ENCODE measurements at places on chromosomes 3 and 15.

DNA sequence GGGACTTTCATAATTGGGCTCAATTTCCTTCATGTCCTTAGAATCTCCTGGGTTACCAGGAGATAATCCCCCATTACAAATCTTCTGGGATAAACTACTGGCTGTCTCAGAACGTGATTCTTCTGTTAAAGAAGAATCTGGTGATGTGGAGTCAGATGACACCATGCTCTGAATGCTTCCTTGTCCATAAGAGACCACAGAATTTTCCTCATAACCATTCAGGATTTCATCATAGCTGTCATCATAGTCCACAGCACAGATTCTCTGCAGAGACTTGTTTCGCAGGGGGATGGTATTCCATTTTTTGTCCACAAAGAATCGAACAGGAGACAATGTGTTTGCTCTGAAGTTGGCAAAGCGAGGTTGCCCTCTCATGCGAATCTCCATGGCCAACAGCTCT lies 109.8 kb upstream of the TSPAN3 start:
- peaks cover 5% of the 10 kb centered on the region for H3K4me1 ChIP-seq
- DNase-seq, result no peak
- no peaks in the 10 kb centered on the region for H3K36me3 ChIP-seq
- no peak overlapping the region for H3K27ac ChIP-seq
- H3K27me3 ChIP-seq, result no peaks in the 10 kb centered on the region
- H3K4me3 ChIP-seq, result no peak overlapping the region

GRCh38 chr3:95522449-95522848 lies 1291.9 kb upstream of the EPHA6 start:
- no peaks in the 10 kb centered on the region for H3K27me3 ChIP-seq
- H3K4me3 ChIP-seq, result no peak overlapping the region
- no peaks in the 10 kb centered on the region for H3K36me3 ChIP-seq
- DNase-seq, result no peak
- H3K27ac ChIP-seq, result no peak overlapping the region

DNA sequence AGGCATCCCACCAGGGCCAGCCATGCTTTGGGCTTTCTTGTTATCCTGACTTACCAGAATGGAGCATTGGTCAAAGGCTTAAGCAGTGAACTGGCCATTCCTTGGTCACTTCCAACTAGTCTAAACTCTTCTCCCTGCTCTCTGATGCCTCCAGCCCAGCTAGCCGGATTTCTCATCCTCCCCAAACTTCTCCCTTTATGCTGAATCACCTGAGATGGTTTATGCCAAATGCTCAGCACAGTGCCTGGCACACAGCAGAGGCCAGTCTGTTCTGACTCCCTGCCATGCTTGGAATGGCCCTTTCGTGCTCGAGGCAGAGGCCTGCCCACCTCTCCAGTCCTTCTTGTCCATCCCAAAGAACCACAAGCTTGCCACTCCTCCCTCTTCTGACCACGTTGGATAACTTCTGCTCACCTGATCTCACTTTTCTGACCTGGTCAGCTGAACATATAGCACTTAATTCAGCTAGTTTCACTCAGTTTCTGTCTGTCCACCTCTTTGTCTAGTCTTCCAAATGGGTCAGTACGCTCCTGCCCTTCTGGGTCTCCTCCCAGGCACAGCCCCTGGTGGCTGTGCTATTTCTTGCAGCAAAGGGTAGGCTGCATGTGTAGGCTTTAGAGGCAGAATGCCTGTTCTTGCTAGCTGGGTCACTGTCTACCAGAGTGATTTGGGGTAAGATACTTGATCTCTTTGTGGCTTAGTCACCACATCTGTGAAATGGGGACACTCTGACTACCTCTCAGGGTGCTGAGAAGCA lies 2.2 kb upstream of the RBP1 start:
- H3K27ac ChIP-seq, result no peak overlapping the region
- H3K27me3 ChIP-seq, result no peaks in the 10 kb centered on the region
- H3K4me3 ChIP-seq, result no peak overlapping the region
- DNase-seq, result no peak
- H3K4me1 ChIP-seq, result no peaks in the 10 kb centered on the region
- H3K36me3 ChIP-seq, result no peaks in the 10 kb centered on the region

DNA sequence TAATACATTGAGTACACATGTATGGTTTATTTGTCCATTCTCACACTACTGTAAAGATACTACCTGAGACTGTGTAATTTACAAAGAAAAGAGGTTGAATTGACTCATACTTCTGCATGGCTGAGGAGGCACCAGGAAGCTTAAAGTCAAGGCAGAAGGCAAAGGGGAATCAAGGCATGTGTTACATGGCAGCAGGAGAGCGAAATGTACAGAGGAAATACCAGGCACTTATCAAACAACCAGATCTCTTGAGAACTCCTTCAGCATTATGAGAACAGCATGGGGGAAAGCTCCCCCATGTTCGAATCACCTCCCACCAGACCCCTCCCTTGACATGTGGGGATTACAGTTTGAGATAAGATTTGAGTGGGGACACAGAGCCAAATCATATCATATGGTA lies 666.3 kb downstream of the ZBBX start:
- H3K27me3 ChIP-seq, result no peaks in the 10 kb centered on the region
- H3K36me3 ChIP-seq, result no peaks in the 10 kb centered on the region
- H3K27ac ChIP-seq, result no peak overlapping the region
- H3K4me1 ChIP-seq, result no peaks in the 10 kb centered on the region
- H3K4me3 ChIP-seq, result no peak overlapping the region

DNA sequence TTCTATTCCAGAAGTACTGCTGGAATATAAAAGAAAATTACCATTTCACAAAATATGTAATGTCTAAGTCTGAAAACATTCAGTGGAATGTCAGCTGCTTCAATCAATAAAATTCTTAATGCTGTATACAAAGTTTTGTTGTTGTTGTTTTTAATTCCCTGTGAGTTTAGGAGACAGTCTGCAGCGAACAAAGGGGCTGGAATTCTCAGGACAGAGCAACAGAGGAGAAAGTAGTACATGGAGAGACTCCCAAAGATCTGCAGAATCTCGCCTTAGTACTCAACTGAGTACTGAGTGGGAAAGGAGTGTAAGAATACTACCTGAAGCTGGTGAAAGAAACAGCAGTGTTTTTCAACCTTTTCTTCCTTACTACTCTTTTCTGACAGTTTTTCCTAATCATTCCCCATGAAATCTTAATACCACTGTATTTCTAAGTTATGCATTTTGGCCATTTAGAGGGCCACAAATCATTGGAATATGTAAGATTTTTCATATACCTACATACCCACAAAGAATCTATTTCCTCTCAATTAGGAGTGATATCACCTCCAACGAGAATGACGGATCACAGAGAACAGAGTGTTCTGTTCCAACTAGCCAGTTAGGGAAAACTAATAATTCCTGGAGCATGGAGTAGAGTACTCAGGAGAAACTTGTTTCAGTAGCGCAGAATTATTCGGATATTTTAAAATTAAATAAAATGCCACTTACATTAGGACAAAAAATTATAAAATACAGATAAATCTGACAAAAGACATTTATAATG lies 16.0 kb downstream of the ANKRD28 start:
- DNase-seq, result no peak
- H3K36me3 ChIP-seq, result no peaks in the 10 kb centered on the region
- no peak overlapping the region for H3K4me3 ChIP-seq
- no peak overlapping the region for H3K27ac ChIP-seq
- H3K27me3 ChIP-seq, result no peaks in the 10 kb centered on the region

DNA sequence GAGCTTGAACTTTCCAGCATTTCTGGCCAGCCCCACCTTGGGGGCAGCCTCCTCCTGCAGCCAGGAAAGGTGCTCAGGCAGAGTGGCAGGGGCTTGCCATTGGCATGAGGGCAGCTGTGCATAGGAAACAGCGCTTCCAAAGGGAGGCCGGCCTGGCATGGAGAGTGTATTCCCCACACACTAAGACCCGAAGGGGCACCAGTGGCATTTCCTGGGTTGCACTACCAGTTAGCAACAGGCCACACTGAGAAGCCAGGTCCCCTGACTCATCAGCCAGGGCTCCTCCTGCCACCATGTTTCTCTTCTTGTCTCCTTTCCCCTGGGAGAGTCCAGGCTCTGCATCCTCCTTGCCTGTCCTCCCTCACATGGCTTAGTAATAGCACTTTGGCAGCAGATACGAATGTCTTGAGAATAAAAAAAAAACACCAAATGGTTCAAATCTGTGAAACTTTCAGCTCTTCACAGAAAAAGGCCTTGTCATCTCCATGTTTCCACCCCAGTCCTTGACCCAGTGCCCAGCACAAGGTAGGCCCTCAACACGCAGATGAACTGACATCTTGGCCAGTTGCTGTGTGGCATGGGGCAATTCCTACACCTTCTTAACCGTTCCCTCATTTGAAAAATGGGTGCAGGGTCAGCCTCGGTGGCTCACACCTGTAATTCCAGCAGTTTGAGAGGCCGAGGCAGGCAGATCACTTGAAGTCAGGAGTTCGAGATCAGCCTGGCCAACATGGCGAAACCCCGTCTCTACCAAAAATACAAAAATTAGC lies 180.4 kb downstream of the SMAD6 start:
- no peaks in the 10 kb centered on the region for H3K36me3 ChIP-seq
- H3K27me3 ChIP-seq, result no peaks in the 10 kb centered on the region
- no peak overlapping the region for H3K4me3 ChIP-seq
- H3K27ac ChIP-seq, result no peak overlapping the region
- DNase-seq, result no peak

GRCh38 chr3:184299488-184300377 lies 692 bp downstream of the PSMD2 start:
- no peaks in the 10 kb centered on the region for H3K27me3 ChIP-seq
- peak overlapping the region; percentile 61 for H3K27ac ChIP-seq
- peak overlapping the region; percentile 64 for H3K4me3 ChIP-seq
- H3K4me1 ChIP-seq, result peaks cover 6% of the 10 kb centered on the region
- H3K36me3 ChIP-seq, result peaks cover 41% of the 10 kb centered on the region
- DNase-seq, result no peak

GRCh38 chr3:41569632-41570305 lies 370.5 kb downstream of the CTNNB1 start:
- H3K27me3 ChIP-seq, result no peaks in the 10 kb centered on the region
- no peak for DNase-seq
- no peaks in the 10 kb centered on the region for H3K36me3 ChIP-seq
- no peak overlapping the region for H3K27ac ChIP-seq
- H3K4me1 ChIP-seq, result no peaks in the 10 kb centered on the region
- H3K4me3 ChIP-seq, result no peak overlapping the region

DNA sequence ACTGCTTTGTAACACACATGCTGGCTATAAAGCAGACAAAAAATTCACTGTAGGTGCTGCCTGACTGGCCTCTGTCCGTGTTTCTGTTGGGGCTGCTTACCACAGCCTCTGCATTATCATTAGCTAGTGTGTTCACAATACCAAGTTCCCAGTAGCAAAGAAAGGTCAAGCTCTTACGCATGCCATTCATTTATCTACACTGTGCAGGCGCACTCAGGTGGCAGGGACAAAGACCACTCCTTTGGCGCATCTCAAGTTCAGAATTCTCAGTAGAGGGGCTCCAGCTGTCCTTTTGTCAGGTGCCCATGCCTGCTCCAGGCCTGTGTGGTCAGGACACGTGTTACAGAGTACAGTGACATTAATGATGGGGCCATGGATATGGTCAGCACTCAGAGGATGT lies 22.3 kb downstream of the MLH1 start:
- no peak overlapping the region for H3K4me3 ChIP-seq
- no peaks in the 10 kb centered on the region for H3K4me1 ChIP-seq
- no peak for DNase-seq
- no peak overlapping the region for H3K27ac ChIP-seq
- peaks cover 75% of the 10 kb centered on the region for H3K36me3 ChIP-seq
- no peaks in the 10 kb centered on the region for H3K27me3 ChIP-seq

DNA sequence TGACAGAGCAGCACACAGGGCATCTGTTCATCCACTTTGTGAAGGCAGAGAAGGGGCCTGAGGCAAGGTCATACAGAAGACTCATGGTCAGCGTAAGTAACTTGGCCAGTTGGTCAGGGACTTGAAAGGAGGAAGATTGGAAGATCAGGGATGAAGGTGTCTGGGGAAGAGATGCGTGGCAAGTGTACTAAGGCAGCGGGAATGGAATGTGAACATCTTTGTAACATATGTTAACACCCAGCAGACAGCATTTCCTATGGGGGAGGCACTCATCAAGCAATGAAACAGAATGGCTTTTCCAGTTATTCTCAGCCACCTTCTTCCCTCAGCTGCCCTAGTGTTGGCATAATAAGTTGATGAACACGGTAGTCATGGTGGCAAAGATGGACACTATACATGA lies 7.8 kb upstream of the RFC4 start:
- H3K36me3 ChIP-seq, result no peaks in the 10 kb centered on the region
- H3K4me1 ChIP-seq, result no peaks in the 10 kb centered on the region
- no peaks in the 10 kb centered on the region for H3K27me3 ChIP-seq

GRCh38 chr3:184479426-184480126 lies 82.0 kb upstream of the EPHB3 start:
- no peak for DNase-seq

GRCh38 chr3:31288641-31289100 lies 244.1 kb upstream of the STT3B start:
- no peak for DNase-seq
- H3K4me1 ChIP-seq, result peaks cover 5% of the 10 kb centered on the region
- no peak overlapping the region for H3K27ac ChIP-seq
- H3K27me3 ChIP-seq, result no peaks in the 10 kb centered on the region
- no peak overlapping the region for H3K4me3 ChIP-seq

GRCh38 chr15:77024273-77025082 lies 29.6 kb downstream of the PSTPIP1 start:
- H3K27ac ChIP-seq, result peak overlapping the region; percentile 38
- H3K27me3 ChIP-seq, result no peaks in the 10 kb centered on the region
- H3K4me1 ChIP-seq, result peaks cover 38% of the 10 kb centered on the region
- H3K4me3 ChIP-seq, result no peak overlapping the region

DNA sequence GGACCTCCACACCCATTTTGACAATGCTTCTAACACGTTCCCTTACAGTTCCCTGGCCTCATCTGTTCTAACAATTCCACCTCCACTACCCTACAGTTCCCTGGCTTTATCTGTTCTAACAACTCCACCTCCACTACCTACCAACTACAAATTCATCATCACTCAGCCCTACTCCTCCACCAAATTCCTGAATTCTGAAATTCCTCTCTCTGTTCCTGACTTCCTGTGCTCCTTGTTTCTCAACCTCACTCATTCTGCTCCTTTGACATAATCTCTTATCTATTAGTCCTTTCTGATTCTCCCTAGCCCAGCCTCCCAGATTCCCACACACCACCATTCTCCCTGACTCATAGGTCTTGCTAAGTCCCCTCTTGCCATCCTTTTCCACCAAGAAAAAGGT lies 22.5 kb downstream of the UPK1B start:
- H3K27me3 ChIP-seq, result no peaks in the 10 kb centered on the region
- H3K4me1 ChIP-seq, result no peaks in the 10 kb centered on the region
- H3K36me3 ChIP-seq, result no peaks in the 10 kb centered on the region
- no peak for DNase-seq
- no peak overlapping the region for H3K4me3 ChIP-seq
- no peak overlapping the region for H3K27ac ChIP-seq

- no peaks in the 10 kb centered on the region for H3K4me1 ChIP-seq
- no peaks in the 10 kb centered on the region for H3K36me3 ChIP-seq
- no peak overlapping the region for H3K4me3 ChIP-seq
- no peaks in the 10 kb centered on the region for H3K27me3 ChIP-seq
- no peak overlapping the region for H3K27ac ChIP-seq
Measured at GRCh38 chr15:42704492-42704926, 32.4 kb downstream of the CDAN1 start.

- H3K4me1 ChIP-seq, result no peaks in the 10 kb centered on the region
- H3K4me3 ChIP-seq, result no peak overlapping the region
- no peak for DNase-seq
- no peaks in the 10 kb centered on the region for H3K27me3 ChIP-seq
- H3K27ac ChIP-seq, result no peak overlapping the region
- no peaks in the 10 kb centered on the region for H3K36me3 ChIP-seq
Measured at GRCh38 chr3:188241072-188241471, 87.1 kb downstream of the LPP start.

Measured in effector memory CD4-positive, alpha-beta T cell (primary cell).